ENCODE measurements at places on chromosomes 7 and 10. TPM values are rescaled to one million over a fixed set of nuclear protein-coding genes. Genes with fewer than 3 reads are reported as not detected.

The LIPJ gene
- total RNA-seq = not detected

The ZNF511 gene
- total RNA-seq = 48.9 TPM

The GRM3 gene
- not detected for total RNA-seq

The ACHE gene
- not detected for total RNA-seq

The IQUB gene
- total RNA-seq = 0.18 TPM

The WAC gene
- 68.0 TPM for total RNA-seq

The CYP3A4 gene
- total RNA-seq = not detected

The DLG5 gene
- 48.6 TPM for total RNA-seq

GRCh38 chr7:128255271-128255670 is 14.2 kb downstream of the LEP start:
- no peak for DNase-seq

- DNase-seq = no peak
Measured at GRCh38 chr7:37532636-37533035, 84.0 kb upstream of the ELMO1 start.

GRCh38 chr7:83429493-83429892 is 219.4 kb downstream of the SEMA3E start:
- no peak for DNase-seq

- no peak for DNase-seq
Measured at GRCh38 chr7:108189733-108190388, 59.7 kb upstream of the LAMB4 start.

DNA sequence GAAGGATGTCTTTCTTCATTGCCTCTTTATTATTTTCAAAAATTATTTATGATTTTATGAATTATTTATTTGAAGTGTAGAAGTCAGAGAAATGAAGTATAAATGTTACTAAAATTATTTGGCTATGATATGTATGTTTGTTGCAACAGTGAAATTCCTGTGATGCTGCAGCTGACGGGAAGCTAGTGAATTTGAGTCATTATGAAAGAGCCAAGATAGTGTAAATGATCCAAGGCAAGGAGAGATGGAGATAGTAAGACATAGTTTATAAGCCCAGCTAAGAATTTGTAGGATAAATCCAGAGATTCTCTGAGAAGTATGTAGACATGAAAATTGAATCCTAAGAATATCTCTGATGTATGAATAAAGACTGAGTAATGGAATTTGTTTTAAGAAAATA is 30.8 kb downstream of the CASD1 start:
- DNase-seq = no peak

- DNase-seq = no peak
Measured at GRCh38 chr7:80643336-80643915, 5.0 kb downstream of the CD36 start.

GRCh38 chr7:113890331-113891030 is 28.3 kb downstream of the PPP1R3A start:
- DNase-seq = no peak

GRCh38 chr10:122849900-122850605 is 4.4 kb upstream of the CUZD1 start:
- DNase-seq = no peak
